ENCODE measurements at places on chromosomes 11 and 22. TPM values are rescaled to one million over a fixed set of nuclear protein-coding genes. Genes with fewer than 3 reads are reported as not detected.

Gene CHRM1
- total RNA-seq, result not detected

Gene CDC45
- total RNA-seq, result 25.9 TPM

Gene ADORA2A
- 0.91 TPM for total RNA-seq

Gene RBMXL2
- total RNA-seq, result not detected

Gene CCDC89
- not detected for total RNA-seq

Gene TEAD1
- 62.9 TPM for total RNA-seq

Gene OR2AG2
- not detected for total RNA-seq

Gene GLYAT
- total RNA-seq, result not detected

Measured in A549 treated with CORT108297 at 1 μM for 4 hours (cell line).